Right kidney (tissue), 9 donors: ENCODE measurements at places on chromosomes 12 and 14.

- DNase-seq = no peak
These were observed 40.5 kb downstream of the PPFIA2 start for GRCh38 chr12:81718616-81719015.

DNA sequence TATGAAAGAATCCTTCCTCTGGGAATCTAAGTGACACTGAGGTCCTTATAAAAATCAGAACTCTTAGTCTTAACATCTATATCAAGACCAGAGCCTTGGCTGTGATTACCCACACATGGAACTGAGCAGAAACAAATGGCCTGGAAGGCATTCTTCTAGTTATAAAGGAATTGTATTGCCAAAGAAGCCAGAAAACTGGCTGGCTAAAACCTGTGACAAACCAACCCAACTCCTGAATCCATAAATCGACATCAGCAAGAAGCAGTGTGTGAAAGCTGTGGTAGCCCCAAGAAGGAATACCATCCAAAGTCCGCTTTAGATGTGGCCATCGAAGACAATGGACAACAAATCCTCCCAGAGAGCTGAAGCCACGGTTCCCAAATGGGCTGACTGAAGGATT, 97.9 kb upstream of the CCDC91 start:
- DNase-seq = no peak

GRCh38 chr14:104130974-104131651, 7.3 kb upstream of the KIF26A start:
- DNase-seq = peak; percentile 35

GRCh38 chr14:92093320-92093719, 13.1 kb downstream of the ATXN3 start:
- no peak for DNase-seq

DNA sequence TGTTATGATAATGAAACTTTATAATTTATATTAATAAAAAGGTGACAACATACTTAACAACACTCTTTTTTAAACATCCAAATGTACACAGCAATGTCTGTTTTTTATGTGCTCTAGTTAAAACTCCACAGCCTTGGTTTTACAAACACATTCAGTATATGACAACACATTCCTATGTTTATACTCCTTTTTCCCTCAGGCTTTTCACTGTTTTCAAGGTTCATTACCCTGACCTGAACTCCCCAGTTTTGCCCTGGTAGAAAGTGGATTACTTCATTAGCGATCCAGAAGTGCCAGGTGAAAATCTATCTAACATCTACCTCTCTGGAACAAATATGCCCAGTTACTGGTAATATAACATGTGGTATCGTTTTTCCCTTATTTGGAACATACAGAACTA, 340.2 kb upstream of the DDHD1 start:
- no peak for DNase-seq

DNA sequence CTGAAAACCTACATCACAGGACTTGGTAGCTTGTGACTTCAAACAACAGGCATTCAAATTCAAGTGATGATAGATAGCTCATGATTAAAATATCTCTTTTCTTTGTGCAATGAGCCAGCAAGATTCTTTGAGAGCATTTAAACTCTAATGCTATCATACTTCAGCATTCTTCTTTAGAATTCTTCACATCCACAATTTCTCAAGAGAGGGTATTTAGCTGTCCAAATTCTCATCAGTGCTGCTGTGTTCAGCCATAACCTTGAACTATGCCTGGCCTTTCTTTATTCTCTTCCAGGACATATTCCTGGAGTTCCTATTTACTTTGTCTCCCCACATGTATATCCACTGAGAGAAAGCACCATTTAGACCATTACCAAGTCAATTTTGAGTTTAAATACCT, 321.1 kb downstream of the EGLN3 start:
- no peak for DNase-seq
